Activated CD8-positive, alpha-beta T cell treated with anti-CD3 and anti-CD28 coated beads for 36 hours (primary cell): ENCODE measurements at places on chromosomes 2 and 18. TPM values are rescaled to one million over a fixed set of nuclear protein-coding genes. Genes with fewer than 3 reads are reported as not detected.

DNA sequence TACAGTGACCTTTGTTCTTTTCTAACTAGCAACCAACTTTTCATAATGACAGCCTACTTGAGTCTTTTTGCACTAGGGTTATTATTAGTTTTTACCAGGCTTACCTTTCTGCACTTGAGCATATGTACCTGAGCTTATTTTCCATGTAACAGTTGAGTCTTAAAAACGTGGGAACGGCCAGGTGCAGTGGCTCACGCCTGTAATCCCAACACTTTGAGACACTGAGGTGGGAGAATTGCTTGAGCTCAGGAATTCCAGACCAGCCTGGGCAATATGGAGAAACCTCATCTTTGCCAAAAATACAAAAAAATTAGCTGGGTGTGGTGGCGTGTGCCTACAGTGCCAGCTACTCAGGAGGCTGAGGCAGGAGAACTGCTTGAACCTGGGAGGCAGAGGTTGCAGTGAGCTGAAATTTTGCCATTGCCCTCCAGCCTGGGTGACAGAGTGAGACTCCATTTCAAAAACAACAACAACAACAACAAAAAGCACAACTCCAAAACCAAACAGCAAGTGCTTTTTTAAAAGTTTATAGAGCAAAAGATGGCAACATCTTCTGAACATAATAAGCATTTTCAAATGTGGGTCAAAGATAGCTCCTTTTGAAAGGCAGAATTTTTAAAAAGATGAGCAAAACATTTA lies 57.1 kb upstream of the CD28 start:
- H3K4me3 ChIP-seq: no peak overlapping the region
- H3K4me1 ChIP-seq: peaks cover 7% of the 10 kb centered on the region
- no peaks in the 10 kb centered on the region for H3K27me3 ChIP-seq
- no peaks in the 10 kb centered on the region for H3K36me3 ChIP-seq

GRCh38 chr18:52716973-52717372 lies 377.0 kb downstream of the DCC start:
- H3K36me3 ChIP-seq: no peaks in the 10 kb centered on the region
- no peak overlapping the region for H3K4me3 ChIP-seq
- H3K27me3 ChIP-seq: no peaks in the 10 kb centered on the region

DNA sequence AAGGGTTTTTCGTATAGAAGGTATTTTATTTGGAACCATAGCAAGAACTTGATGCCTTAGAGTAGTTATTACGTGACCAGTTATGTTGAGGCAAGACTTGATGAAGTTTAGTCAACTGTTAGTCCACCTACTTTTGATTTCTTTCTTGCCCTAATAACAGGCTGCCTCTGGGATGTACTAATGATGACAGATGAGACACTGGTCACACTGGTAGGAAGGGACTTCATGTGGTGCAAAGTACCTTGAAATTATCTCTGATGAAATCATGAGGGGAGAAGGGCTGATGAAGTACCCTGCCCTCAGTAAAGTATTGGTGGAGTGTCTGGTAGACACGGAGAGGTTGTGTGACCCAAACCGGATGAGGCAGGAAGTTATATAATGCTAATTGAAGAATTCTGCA lies 5.4 kb downstream of the DIS3L2 start:
- no peak for DNase-seq
- H3K27ac ChIP-seq: no peak overlapping the region
- H3K4me1 ChIP-seq: peaks cover 43% of the 10 kb centered on the region
- no peak overlapping the region for H3K4me3 ChIP-seq

DNA sequence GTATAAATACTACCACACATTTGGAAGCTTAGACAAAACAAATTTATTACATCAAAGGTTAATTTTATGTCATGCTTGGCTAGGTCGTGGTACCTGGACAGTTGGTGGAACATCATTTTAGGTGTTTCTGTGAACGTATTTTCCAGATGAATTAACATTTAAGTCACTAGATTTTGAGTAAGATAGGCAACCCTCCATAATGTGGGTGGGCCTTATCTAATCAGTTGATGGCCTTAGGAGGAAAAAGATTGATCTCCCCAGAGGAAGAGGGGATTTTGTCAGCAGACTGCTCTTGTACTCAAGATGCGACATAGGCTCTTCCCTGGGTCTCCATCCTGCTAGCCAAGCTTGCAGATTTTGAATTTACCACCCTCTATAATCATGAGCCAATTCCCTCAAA lies 85.0 kb downstream of the RPRM start:
- no peak for DNase-seq
- H3K36me3 ChIP-seq: no peaks in the 10 kb centered on the region
- no peak overlapping the region for H3K27ac ChIP-seq
- no peaks in the 10 kb centered on the region for H3K4me1 ChIP-seq
- H3K27me3 ChIP-seq: no peaks in the 10 kb centered on the region

DNA sequence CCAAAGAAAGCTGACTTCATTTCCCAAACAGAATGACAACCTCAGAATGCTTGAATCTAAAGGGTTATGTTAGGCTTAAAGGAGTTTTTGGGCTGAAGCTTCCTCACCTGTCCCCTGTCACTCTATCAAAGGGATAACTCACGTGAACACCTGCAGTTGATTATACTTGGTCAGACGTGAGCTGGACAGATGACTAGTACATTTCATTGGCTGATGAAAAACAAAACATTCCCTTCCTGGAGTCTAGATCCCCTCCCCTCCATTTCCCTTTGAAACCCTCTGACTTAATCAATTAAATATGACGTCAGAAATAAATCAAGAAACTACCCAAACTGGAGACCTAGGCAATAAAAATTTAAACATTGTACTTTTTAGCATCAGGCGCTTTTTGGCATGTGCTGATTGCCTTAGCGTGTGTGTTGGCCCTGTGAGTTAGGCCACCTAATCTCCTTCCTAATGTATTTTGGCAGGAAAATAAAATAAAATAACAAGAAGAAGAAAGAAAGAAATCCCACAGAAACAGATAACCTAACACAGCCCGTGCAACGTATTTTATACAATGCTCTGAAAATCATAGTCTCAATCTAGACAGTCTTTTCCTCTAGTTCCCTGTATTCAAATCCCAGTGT lies 159.0 kb downstream of the ANTXR1 start:
- no peaks in the 10 kb centered on the region for H3K36me3 ChIP-seq
- no peak for DNase-seq
- no peak overlapping the region for H3K27ac ChIP-seq

DNA sequence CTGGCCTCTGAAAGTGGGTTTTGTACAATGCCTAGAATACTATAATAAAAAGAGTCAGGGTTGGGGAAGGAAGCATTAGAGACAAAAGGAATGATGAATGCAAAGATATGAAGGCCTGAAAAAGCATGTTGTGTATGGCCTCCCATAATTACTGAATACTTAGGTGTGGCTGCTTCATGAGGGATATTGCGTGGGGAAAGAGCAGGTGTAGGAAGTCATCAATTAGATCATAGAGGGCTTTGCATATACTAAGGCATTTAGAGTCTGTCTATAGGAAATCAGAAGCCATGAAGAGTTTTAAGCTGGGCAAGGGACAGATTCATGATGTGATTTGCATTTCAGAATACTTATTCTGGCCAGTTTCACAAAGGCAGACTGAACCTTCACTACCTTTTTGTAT lies 48.2 kb downstream of the NCOA1 start:
- no peak for DNase-seq
- no peak overlapping the region for H3K4me3 ChIP-seq
- H3K27ac ChIP-seq: no peak overlapping the region
- H3K4me1 ChIP-seq: peaks cover 40% of the 10 kb centered on the region
- H3K36me3 ChIP-seq: peaks cover 37% of the 10 kb centered on the region

TUBA3E gene
- not detected for total RNA-seq

- H3K4me1 ChIP-seq: peaks cover 15% of the 10 kb centered on the region
- H3K4me3 ChIP-seq: no peak overlapping the region
- no peaks in the 10 kb centered on the region for H3K27me3 ChIP-seq
- H3K36me3 ChIP-seq: peaks cover 68% of the 10 kb centered on the region
- H3K27ac ChIP-seq: no peak overlapping the region
Observed at GRCh38 chr2:42335514-42336104, 25.4 kb downstream of the COX7A2L start.
